Right kidney (tissue), 9 donors: ENCODE measurements at places on chromosomes 2 and 18.

DNA sequence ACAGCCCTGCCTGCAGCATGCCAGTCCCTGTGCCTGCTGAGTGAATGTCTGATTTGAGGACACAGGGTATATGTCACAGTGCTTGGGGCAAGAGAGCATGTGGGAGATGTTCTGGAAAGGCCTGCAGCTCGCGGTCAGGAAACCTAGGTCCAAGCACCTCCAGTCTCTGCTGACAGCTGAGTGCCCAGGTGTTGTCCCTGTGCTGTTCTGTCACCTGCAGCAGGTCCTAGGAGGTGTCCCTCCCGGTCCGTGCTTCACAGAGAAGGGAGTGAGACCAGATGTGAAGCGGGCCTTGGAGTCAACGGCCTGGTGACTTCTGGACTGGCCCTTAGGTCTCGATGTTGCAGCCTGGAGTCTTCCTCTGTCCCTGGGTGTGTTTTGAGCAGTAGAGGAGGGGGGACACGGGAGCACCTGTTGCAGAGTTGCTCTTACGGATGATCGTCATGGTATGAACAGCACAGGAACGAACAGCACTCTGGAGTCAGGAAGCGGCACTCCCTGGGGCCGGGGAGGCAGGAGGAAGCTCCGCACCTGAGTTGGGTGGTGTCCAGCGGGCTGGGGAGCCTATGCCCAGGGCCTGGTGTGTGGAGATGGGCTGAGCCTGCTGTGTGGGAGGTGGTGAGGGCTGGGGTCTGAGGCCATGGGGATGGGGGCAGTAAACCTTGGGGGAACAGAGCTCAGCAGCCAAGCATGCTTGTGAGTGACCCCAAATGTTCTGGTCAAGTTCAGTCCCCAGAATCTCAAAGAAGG is 21.6 kb upstream of the ARHGEF4 start:
- DNase-seq, result no peak

GRCh38 chr2:37739153-37739552 is 67.7 kb upstream of the CDC42EP3 start:
- DNase-seq, result no peak

GRCh38 chr18:9637036-9637767 is 22.8 kb upstream of the PPP4R1 start:
- DNase-seq, result no peak

GRCh38 chr2:7977981-7978380 is 703.9 kb upstream of the ID2 start:
- peak; percentile 29 for DNase-seq

DNA sequence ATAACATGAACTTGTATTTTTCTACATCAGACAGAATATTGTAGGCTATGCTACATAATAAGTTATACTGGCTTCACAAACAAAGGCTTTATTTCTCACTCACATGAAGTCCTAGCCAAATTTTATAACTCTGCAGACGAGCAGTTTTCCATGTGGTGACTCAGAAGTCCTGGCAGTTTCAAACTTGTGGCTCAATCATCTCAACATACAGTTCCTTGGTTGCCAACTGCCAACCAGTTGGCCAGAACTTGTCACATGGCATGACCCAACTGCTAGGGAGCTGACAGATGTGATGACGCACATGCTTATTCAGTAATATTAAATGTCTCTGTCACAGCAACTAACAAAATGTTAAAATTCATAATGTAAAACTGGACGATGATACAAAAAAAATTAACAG is 63.8 kb upstream of the ZC3H15 start:
- no peak for DNase-seq

DNA sequence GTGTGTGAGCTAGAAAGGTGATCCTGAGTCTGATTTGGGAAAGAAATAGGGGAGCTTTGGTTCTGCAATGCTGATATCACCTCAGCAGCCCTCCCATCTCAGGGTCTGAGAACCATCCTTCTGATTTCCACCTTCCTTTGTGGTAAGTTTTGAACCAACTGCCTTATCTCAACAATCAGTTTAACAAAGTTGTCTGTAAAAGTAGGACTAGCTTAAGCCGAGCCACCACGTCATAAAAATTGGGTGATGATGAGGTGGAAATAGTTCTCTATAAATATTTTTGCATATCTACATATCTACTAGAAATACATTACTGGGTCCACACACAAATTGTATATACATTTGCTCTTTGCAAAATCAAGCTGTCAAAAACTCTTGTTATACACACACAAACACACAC is 1.1 kb downstream of the SULT1C4 start:
- DNase-seq, result peak; percentile 24

DNA sequence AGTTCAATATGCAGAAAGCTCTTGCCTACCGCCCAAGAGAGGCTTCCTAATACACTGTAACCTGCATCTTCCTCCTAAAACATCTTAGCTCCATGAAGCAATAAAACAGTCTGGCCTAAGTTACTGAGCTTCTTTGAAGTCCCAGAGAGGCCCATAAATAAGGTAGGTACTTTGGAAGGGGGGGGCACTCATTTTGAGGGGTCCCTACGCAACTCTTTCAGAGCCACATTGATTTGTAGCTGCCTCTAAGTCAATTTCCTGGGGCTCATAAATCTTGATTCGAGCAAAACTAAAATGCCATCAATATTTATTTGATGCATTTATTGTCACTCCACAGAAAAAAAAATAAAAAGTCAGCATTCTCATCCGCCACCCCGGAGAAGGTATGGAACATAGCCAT is 60.4 kb upstream of the SIX2 start:
- peak; percentile 45 for DNase-seq
